Stimulated activated CD4-positive, alpha-beta T cell treated with anti-CD3 and anti-CD28 coated beads, Interleukin-1b, Interleukin-23, amount 100 ng/mL, for 1 hour (primary cell): ENCODE measurements at places on chromosomes 12 and 14.

GRCh38 chr14:76643887-76644286, 117.4 kb upstream of the VASH1 start:
- DNase-seq: no peak

- DNase-seq: no peak
Measured at GRCh38 chr14:52998376-52999015, 47.6 kb upstream of the FERMT2 start.

- no peak for DNase-seq
Measured at GRCh38 chr12:39617887-39618286, 1.7 kb downstream of the ABCD2 start.

GRCh38 chr14:71304690-71305089, 397.4 kb downstream of the PCNX1 start:
- no peak for DNase-seq

DNA sequence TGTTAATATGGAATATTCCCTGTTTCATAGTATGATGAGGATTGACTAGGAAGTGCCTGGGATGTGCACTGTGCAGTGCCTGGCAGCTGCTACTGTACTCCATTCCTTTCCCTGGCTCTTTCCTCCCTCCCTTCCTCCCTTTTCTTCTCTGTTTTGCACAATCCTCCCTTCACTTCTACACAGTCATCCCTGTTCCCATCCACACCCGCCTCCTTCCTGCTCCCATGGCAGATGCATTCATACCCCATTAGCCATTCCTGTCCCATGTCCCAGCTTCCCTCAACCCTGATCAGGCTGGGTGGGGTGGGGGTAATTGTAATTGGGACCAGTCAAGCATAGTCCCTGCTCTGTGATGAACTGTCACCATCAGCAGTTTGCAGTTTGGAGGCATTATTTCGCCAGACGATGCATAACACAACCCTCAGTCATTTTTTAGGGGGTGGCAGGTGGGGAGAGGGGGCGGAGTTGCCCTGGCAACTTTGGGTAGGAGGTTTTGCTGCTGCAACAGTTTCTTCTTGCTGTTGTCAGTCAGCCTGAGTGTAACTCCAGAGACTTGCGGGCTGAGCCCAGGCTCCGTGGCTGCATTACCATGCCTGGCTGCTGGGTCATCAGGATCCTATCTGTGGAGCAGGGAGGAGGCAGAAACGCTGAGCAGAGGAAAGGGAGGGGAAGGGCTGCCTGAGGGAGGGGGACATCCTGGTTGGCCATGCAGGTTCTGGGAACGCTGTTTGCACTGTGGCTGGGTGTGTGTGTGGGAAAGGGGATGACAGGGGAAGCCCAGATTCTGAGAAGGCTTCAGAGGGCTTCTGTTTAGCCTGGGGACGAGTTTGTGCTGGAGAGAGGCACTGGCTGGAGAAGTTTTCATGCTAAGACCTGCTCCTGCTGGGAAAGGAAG, 4.1 kb upstream of the KRT84 start:
- DNase-seq: no peak

DNA sequence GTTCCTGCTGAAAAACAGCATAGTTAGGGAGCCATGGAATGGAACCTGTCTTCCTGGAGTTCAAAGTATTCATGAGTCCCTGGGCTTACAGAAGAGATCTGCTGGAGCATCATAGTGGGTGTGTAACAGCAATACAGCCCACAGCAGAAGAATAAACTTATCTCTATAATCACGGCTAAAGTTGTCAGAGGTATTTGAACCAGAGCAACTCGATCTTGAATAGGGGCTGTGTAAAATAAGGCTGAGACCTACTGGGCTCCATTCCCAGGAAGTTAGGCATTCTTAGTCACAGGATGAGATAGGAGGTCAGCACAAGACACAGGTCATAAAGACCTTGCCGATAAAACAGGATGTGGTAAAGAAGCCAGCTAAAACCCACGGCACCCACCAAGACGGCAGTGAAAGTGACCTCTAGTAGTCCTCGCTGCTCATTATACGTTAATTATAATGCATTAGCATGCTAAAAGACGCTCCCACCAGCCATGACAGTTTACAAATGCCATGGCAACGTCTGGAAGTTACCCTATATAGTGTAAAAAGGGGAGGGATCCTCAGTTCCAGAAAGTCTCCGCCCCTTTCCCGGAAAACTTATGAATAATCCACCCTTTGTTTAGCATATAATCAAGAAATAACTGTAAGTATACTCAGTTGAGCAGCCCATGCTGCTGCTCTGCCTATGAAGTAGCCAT, 223.4 kb downstream of the PCNX1 start:
- no peak for DNase-seq

DNA sequence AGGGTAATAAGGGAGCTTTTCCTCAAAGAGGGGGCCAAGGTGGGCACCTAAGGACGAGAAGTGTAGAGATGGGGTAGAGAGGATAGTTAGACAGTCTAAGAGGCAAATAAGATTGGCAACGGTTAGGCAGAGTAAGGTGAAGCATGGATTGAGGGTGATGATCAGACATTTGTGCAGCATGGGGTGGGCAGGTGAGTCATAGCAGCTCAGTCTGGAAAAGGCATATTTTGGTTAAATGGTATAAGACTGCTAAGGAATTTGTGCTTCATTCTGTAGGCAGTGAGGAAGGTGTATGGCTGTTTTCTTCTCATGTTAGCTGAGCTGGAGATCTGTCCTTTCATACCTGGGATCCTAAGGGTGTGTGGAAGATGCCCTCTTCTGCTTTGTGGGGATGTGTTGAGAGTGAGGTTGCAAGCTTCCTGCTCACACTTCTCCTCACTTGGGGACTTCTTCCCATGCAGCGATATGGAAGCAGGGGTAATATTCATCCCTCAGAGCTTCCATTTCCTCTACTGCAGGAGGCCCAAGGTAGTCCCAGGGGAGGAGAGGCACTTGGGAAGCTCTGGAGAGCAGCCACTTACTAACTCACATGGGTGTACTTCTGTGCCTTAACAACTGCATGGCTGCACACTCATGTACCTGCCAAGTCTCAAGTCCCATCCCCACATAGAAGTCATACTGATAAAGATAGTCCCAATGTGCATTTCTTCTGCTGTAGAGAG, 28.9 kb downstream of the GSG1 start:
- DNase-seq: no peak
